Omental fat pad (tissue), 4 donors: ENCODE measurements at places on chromosomes 2 and 18. TPM values are rescaled to one million over a fixed set of nuclear protein-coding genes. Genes with fewer than 3 reads are reported as not detected.

The LRRTM4 gene
- not detected for total RNA-seq

The TRIM43 gene
- not detected for total RNA-seq

The RTKN gene
- 9.1 TPM for total RNA-seq

DNA sequence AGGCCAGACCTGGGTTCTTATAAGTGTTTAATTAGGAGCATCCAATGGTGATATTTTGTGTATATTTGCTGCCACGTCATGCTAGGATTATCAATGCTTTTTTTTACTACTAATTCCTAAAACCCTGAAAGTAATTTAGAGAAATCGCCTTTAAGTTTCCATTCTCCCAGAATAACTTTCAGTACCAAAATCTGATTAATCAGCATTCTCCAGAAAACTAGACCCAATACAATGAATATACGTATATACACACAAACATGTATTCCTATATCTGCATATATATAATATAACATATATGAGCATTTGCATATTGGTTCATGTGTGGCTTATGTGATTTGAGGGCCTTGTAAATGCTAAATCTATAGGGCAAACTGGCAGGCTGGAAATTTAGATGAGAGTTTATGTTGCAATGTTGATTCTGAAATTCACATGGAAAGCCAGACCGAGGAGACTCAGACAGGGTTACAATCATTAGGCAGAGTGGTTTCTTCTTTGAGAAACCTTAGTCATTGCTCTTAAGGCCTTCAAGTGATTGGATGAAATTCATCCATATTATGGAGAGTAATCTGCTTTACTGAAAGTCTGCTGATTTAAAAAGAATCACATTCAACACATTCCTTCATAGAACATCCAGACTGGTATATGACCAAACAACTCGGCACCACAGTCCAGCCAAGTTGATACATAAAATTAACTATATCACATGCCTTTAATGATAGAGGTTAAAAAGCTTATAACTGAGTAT is 65.9 kb upstream of the RGPD4 start:
- no peak for DNase-seq
